ENCODE measurements at places on chromosomes 3 and 15.

DNA sequence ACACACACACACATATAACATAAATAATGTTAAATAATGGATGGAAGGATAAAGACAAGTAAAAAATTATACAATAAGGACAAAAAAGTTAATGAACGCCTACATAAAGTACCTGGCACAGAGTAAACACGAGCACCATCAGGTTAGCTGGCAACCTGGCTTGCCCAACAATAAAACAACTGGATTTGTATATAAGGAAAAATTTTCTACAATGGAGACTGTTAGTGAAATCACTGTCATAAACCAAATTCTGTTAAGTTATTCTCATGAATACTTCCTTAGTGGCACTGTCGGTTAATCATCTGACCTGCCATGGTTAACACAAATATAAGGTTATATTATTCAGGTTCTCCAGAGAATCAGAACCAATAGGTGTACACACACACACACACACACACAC lies 54.8 kb downstream of the DPH6 start:
- no peak for DNase-seq

DNA sequence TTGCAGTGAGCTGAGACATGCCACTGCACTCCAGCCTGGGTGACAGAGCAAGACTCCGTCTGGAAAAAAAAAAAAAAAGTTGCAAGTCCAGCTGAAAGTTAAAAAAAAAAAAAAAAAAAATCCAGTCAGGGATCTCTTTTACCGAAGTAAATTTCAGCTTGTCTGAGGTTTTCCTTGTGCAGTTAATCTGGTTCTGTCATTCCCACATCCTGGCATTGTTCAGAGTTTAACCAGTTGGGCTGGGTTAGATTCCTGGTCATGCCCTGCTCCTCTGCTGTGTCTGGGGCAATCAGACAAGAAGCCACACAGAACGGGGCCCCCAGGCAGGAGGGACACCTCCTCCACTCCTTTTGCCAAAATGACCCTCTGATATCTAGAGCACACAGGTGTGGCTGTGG lies 84.1 kb upstream of the KLHL25 start:
- DNase-seq = no peak

GRCh38 chr3:148735597-148735996 lies 37.9 kb downstream of the AGTR1 start:
- DNase-seq = no peak

- no peak for DNase-seq
Measured at GRCh38 chr15:36761132-36761847, 181.9 kb downstream of the CDIN1 start.

GRCh38 chr15:72276326-72276700 lies 4.0 kb upstream of the PARP6 start:
- no peak for DNase-seq

DNA sequence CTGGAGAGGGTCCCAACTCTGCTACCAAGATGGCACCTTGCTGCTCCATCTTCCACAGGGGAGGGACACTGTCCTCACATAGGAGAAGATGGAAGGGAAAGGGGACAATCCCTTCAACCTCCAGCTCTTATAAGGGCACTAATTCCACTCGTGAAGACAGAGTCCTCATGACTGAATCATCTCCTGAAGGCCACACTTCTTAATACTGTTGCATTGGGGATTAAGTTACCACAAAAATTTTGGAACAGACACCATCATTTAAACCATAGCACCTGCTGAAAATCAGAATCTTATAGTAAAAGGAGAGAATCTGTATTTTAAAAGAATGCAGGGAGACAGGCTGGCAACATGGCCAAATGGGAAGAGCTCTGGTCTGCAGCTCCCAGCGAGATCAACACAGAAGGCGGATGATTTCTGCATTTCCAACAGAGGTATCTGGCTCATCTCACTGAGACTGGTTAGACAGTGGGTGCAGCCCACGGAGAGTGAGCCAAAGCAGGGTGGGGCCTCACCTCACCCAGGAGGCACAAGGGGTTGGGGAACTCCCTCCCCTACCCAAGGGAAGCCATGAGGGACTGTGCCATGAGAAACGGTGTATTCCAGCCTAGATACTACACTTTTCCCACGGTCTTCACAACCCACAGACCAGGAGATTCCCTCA lies 69.4 kb upstream of the LIPC start:
- DNase-seq = no peak

GRCh38 chr15:46278062-46278461 lies 643.2 kb downstream of the SQOR start:
- DNase-seq = no peak

DNA sequence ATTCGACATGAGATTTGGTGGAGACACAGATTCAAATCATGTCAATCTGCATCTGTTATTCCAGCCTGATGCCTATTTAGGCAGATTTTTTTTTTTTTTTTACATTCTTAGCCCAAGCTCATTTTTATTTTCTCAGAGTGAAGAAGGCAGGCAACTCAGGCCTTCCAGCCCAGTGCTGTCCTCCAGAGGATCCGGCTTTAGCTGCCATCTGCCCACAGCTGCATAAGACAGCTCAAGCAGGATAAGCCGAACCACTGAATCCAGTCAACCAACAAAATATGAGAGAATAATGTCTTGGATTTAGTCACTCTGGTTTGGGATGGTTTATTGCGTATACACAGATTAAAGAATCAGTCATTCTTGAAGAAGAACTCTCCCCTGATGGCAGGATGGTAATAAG lies 19.9 kb upstream of the COLQ start:
- no peak for DNase-seq

DNA sequence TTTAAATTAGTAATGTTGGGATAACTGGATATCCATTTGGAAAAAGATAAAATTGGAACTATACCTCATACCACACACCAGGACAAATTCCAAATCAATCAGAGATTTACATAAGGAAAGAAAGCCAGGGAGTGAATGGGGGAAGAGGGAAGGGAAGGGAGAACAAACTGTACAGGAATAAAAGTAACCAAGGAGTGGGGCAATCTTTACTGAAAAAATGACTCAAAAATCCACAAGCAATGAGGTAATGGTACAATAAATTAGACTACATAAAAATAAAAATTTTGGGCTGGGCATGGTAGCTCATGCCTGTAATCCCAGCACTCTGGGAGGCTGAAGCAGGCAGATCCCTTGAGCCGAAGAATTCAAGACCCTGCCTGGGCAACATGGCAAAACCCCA lies 82.6 kb downstream of the MLH1 start:
- DNase-seq = no peak

GRCh38 chr3:158456114-158456513 lies 114.9 kb upstream of the MLF1 start:
- DNase-seq = no peak

DNA sequence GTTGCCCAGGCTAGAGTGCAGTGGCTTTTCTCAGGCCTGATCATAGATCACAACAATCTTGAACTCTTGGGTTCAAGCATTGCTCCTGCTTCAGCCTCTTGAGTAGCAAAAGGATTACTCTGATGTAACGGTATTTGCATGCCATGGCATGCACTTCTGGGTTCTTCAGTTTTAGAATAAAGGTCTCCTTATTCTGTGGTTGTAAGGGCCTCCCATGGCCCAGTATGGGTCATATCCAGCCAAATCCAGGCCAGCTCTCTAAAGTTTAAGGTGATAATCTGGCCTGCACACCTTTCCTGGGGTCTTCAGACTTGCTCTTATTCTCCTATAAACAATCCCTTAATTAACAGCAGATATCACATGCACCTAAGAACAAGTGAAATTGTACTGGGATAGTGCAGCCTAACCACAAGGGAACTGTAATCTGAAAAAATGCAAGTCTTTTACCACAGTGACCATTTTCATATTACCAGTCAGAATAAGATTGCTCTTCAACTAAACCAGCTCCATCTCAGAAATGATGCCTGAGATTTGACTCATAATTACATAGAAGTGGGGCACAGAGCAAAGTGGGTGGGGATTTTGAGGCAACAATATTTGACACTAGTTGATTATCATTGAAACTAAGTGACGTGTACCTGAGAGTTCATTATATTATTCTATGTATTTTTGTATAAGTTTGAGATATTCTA lies 25.4 kb downstream of the COMMD2 start:
- DNase-seq = no peak

GRCh38 chr3:107942244-107942643 lies 148.6 kb downstream of the CD47 start:
- DNase-seq = no peak

DNA sequence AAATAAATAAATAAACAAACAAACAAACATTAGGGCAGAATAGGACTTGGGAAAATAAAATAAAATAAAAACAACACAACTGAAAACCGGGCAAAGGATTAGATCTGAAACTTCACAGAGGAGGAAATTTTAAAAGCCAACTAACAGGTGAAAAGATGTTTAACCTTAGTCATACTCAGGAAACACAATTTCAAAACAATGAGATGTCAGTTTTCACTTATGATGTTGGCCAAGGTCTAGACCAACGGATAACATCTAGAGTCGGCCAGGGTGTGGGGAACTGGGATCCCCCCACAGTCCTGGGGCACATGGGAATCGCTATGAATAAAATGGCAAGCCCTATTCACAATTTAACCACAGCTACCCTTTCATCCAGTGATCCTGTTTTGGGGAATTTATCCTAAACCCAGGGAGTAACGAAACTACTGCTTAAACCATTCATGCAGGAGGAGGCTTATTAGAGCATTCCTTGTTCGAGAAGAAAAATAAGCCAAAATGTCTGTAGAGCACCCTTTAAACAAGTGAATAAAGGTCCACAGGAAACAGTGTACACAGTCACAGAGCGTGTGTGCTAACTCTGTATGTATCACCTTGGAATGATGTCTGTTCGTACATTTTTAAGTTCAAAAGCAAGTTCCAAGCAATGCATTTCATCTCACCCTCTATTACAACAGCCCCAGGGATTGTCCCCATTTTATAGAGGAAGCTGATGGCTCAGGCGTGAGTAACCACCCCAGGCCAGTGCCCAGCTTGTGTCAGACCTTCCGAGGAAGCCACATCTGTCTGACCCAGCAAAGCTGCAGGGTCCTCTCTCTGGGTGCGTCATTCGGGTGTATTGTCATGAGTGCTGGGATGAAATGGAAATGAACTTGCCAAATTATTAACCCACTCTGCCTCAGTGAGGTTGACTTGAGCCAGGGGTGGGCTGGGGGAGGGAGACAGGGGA lies 6.3 kb upstream of the ANPEP start:
- no peak for DNase-seq

- DNase-seq = peak; percentile 99
Measured at GRCh38 chr15:65421360-65422215, 1.2 kb downstream of the IGDCC4 start.

DNA sequence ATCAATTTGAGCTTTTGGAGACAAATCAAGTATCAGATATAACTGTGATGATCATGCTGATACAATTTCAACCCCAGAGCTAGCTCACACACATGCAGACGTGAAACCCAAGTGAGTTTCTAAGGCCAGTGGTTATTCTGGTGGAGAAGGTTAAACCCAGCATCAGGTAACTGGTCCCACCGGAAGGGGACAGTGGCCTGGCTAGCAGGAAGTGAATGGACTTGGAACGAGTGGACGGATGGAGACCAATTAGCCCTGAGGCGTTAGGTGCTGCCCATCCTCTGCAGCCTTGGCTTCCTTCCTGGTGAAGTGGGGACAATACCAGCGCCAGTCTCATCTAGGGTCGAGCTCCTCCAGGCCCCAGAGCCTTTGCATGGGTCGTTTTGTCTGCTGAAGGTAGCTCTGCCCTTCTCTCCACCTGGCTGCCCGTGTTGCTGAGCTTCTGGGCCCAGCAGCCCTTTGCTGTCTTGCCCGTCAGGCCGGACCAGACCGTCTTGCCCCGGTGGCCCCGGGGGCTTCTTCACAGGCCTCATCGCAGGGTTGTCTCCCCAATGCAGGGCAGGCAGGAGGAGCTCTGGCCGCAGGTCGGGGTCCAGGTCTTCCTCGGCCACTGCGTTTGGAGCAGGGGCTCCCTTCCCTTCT lies 915 bp upstream of the KCTD6 start:
- DNase-seq = peak; percentile 75

GRCh38 chr3:195003893-195004289 lies 267.1 kb downstream of the XXYLT1 start:
- DNase-seq = no peak

DNA sequence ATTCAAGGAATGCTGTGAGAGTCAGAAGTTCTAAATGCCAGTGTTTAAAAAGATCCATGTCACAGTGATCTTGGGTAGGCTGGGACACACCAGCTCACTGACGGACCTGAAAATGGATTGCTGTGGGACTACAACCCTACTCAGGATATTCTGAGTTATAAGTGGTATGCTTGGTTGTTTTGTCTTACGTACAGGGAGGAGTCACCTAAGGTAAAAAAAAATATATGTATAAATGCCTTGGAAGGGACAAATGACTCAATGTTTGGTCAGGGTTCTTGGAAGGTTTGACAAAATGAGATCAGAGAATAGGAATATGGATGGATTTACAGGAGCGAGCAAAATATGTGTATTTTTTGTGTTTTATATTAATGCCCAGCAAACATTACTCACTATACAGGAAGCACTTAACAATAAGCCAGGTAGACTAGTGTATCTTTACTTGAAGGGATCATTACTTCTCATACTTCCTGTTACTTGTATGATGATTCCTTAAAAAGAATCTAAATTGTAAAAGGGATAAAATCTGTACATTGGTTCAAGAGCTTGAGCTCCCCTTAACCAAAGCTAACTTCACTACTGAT lies 767.3 kb downstream of the GBE1 start:
- DNase-seq = no peak

- no peak for DNase-seq
Measured at GRCh38 chr3:148950806-148951205, 40.5 kb upstream of the GYG1 start.

DNA sequence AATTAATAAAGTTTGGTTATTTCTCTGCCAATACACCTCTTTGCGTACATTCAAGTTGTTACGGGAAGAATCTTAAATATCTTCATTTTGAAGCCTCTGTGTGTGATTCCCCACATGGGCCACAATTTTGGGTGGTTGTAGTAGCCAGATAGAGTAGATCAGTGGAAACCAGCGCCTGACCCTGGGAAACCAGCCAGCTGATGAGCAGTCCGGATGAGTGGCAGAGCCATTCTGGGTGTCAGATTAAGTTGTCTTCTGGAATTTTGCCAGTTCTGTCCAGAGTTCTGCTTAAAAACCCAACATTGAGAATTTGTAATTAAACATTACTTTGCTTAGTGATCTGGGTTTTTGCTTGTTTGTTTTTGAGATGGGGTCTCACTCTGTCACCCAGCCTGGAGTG lies 49.7 kb downstream of the MRPS25 start:
- DNase-seq = no peak

GRCh38 chr3:126654571-126655383 lies at the start of gene TXNRD3:
Gene TXNRD3, minus strand, starts transcription at chr3:126655124.
- DNase-seq = peak; percentile 31

DNA sequence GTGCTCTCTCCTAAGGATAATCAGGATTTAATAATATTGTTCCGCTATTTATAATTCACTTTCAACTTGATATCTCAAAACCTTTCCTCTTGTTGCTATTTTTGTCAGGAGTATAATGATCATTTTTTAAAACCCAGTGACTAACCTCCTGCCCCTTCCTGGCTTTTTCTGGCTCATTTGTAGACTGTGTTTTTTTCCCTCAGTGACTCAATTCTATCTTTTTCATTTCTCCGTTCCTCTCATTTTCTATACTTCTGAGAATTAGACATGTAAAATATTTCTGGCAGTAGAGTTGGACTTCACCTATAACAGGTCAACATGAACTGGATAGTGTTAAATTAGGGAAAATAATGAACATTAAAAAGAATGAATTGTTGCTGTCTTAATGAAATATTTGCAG lies 490.7 kb downstream of the EDEM1 start:
- DNase-seq = no peak

- no peak for DNase-seq
Measured at GRCh38 chr3:32470362-32470761, 32.3 kb downstream of the CMTM6 start.
